ENCODE measurements at places on chromosomes 12 and 14.

GRCh38 chr14:36827861-36828260 is 166.2 kb downstream of the PAX9 start:
- no peak for DNase-seq

DNA sequence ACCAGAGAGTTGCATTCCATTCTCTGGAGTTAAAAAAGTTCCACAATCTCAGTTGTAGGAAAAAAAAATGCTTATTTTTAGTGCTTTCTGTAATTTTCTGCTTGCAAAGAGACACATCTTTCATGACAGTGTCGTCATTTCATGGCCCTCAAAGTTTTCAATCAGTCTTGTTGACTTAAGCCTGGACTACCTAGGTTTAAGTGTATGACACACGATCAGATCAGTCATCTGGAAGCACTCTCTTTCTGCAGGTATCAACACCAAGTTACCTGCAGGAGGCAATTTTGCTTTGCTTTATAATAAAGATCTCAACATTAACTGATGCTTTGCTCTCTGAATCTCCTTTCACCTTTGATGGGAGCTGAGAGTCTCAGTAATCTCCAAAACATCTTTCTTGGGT is 251.6 kb downstream of the BCAT1 start:
- DNase-seq, result no peak

DNA sequence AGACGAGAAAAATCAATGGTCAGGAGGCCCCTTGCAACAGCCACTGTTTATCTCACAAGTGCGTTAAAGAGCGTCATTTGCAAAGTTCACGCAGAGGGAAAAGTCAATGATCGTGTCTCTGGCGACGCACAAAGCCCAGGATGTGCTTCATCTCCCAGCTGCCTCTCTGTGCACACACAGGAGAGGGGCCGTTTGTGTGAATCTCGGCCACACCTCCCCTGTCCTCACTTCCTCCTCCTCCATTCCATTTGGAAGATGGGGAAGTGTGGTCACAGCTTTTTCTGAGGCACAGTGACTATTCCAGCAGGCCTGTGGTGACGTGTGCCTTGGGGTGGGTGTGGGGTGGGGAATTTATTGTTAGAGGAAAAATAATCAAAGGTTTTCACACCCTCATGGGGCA is 90.4 kb downstream of the RBM19 start:
- DNase-seq, result no peak

GRCh38 chr14:41449066-41449465 is 157.6 kb upstream of the LRFN5 start:
- no peak for DNase-seq

DNA sequence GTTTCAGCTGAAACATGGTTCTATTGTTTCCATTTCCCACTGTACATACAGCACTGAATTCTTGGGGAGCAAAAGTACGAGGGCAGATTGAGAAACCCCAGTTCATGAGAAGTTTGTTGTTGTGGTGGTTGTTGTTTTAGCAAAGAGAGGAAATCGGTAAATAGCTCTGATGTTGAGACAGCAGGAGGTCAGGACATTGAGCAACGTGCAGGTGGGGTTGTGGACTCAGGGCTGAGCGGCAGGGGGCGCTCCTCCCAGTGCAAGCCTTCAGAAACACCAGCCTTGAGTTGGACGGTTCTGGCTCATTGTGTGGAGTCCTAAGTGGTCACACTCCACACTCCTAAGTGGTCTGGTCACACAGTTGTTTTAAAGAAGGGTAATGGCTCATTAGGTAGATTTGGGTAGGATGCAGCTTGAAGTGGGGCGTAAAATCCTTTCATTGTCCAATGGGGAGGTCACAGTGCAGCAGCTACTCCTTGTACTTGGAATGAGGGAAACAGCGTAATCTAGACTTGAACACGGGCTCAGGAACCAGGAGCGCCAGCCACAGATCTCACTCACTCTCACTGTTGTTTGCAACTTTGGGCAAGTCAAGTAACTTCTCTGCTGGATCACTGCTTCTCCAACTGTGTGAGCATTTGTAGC is 14.5 kb upstream of the PWP1 start:
- DNase-seq, result no peak

GRCh38 chr12:19185262-19185929 is 55.9 kb downstream of the PLEKHA5 start:
- no peak for DNase-seq

- no peak for DNase-seq
These were observed 18.0 kb downstream of the PHLDA1 start for GRCh38 chr12:76013603-76014002.

- DNase-seq, result no peak
These were observed 1019.5 kb downstream of the SLC6A15 start for GRCh38 chr12:83893101-83893500.

GRCh38 chr12:29239336-29239735 is 90.3 kb downstream of the FAR2 start:
- no peak for DNase-seq

GRCh38 chr12:1593174-1594005 is 991 bp downstream of the FBXL14 start:
- DNase-seq, result no peak

DNA sequence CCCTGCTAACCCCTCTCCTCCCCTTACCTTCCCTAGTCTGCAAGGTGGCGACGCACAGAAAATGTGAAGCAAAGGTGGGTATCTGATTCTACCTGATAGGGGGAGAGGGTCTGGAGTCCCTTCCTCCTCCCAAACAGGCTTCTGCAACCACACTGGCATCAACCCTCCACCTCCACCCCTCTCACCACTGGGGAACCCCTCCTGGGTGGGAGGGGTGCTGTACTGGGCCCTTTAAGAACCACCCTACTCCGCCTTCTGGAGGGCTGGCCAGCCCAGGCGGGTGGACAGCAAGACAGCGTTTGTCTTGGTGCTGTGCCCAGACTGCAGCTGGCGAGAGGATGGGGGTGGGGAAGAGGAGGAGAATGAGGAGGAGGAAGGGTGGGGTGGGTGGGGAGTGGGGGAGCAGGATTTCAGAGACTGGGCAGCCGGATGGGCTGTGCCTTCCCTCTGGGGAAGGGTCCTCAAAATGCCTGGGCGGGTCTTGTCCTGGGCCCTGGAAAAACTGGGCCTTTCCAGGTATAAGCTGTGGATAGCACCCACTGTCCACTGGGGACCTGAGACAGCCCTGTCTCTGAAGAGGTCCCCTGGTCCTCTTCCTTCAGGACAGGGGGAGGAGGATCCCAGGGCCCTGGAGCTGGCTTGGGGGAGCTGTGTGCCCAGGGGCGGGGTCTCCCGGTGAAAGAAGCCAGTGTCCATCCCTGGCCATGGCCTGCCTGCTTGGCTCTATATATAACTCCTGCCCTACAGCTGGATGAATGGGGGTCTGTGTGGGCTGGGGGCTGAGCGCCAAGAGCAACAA is 2.8 kb downstream of the TNS2 start:
- DNase-seq, result no peak

DNA sequence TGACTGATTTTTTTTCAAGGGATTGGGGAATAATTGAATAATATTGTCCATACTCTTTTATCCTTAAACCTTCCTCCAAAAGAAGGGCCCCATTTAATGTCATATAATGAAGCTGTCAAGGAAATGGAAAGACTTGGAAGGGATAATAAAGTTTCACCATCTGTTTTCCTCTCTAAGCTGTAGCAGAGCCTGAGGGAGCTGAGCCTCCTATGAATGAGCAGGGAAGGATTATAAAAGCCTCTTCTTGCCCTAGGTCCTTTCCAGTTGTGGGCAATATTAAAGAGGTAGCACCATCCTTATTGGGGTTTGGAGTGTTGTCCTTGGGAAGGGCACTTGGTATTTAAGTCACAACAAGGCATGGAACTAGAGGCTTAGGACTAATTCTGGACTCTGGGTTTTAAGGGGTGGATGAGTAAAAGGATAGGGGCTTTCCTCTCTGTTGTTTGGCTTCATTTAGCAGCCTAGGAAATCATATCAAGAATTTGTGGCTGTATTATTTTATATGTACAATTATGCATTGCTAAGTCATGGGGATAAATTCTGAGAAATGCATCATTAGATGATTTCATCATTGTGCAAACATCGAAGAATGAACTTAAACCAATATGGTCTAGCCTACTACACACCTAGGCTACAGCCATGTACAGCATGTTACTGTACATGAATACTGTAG is 408.5 kb upstream of the DCN start:
- DNase-seq, result no peak

DNA sequence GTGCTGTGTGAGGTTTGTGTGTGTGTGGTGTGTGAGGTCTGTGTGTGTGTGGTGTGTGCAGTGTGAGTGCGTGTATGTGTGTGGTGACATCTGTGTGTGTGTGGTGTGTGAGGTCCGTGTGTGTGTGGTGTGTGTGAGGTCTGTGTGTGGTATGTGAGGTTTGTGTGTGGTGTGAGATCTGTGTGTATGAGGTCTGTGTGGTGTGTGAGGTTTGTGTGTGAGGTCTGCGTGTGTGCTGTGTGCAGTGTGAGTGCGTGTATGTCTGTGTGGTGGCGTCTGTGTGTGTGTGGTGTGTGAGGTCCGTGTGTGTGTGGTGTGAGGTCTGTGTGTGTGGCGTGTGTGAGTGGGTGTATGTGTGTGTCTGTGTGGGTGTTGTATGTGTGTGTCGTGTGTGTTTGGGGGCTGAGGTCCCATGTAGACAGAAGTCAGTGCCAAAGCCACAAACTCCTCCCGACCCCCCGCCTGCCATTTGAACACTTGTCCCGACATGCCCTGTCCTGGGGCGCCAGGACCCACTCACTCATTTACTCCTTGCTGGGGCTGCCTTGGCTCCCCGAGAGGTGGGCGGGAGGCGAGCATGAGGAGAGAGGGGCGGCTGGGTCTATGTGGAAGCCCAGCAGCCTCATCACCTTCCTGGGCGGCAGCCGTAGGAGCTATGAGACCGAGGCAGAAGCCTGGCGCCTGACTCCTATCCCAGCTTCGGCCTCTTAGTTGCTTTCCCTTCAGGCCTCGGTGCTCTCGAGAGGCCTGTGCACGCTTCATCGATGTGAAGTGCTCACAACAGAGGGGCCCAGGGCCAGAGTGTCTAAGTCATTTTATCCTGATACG is 20.5 kb downstream of the RILPL1 start:
- no peak for DNase-seq

DNA sequence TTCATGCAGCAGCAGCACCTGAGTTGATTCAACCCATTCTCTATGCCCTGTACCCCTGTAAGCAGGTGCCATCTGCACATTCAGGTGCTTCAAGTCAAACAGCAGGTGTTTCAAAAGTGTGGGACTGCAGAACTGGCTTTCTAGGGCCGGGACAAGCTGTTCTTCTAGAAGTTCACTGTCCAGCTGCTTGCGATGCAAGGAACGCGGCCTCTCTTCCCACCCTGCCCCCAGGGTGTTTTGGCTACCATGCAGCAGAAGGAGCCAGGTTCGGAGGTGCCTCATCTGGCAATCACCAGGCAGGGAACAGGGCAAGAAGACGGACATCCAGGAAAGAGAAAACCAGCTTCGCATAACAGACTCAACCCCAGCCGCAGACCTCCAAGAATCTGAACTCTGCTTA is 35.2 kb downstream of the TMEM132D start:
- no peak for DNase-seq

GRCh38 chr12:122159882-122160281 is 14.1 kb downstream of the IL31 start:
- no peak for DNase-seq

- no peak for DNase-seq
These were observed 1.4 kb downstream of the FOXA1 start for GRCh38 chr14:37593511-37594237.

- DNase-seq, result no peak
These were observed 1023.0 kb upstream of the ATXN7L3B start for GRCh38 chr12:73514672-73515071.

- DNase-seq, result no peak
These were observed 501.1 kb downstream of the NAV3 start for GRCh38 chr12:78331753-78332152.

DNA sequence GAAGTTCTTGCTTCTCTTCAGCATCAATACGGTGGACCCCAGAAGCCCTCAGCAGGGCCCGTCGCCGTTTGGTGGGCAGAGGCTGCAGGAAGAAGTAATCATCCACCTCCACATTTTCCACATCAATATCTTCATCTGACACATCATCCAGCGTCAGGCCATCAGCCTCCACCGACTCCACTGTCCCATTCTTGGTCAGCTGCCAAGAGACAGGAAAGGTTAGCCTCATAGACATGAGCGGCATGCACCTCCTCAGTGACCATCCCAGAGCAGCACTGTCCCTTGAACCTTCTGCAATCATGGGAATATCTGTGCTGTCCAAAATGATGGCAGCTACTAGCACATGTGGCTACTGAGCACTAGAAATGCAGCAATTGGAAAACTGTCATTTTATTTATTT is 15.6 kb downstream of the CSRNP2 start:
- DNase-seq, result no peak

GRCh38 chr12:47249719-47250357 is 170.1 kb upstream of the AMIGO2 start:
- DNase-seq, result no peak

- DNase-seq, result no peak
These were observed 82.6 kb downstream of the TAOK3 start for GRCh38 chr12:118290130-118290529.

DNA sequence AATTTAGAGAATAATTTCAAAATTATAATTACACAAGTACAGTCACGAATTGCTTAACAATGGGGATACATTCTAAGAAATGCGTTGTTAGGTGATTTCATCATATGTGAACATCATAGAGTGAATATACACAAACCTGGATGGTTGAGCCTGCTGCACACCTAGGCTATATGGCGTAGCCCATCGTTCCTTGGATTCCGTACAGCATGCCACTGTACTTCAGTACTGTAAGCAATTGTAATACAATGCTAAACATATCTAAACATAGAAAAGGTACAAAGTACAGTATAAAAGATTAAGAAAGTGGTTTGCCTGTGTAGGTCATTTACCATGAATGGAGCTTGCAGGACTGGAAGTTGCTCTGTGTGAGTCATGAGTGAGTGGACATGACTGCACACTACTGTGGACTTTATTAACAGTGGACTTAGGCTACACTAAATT is 286.2 kb downstream of the CACNA1C start:
- no peak for DNase-seq

DNA sequence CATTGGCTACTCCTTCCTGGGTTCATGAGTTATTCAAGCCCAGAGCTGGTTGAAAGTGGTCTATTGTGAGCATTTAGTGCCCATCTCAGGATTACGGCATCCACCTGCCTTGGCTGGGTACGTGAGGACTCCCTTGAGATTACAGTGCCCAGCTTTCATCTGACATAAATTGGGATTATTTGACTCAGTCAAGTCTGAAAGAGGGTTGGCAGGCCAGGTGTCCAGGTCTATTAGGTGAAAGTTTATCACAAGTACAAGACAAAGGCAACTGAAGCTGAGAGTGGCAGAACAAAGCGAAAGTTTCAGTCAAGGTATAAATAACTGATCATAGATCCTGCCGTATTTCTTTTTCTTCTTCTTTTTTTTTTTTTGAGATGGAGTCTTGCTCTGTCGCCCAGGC is 84.6 kb upstream of the ATF7IP start:
- no peak for DNase-seq

DNA sequence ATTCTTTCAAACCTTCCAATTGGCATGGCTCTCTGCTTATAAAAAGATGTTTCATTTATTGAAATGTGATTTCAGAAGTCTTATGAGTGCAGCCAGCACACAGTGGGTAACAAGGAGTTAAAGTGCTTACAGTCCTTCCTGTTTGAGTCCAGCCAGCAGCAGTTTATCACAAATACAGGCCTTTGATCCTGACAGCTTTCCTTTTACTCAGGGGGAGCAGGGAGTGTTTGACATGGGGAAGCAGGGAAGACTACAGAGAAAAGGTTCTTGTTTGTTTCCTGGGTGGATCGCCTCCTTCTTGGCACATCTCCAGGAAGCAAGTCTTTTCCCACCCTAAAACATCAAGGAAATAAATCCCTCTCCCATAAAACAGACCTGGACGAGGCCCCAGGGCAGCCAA is 216.1 kb downstream of the MSRB3 start:
- no peak for DNase-seq

- no peak for DNase-seq
These were observed 19.2 kb downstream of the SLC7A8 start for GRCh38 chr14:23164250-23164649.

GRCh38 chr12:91978143-91978542 is 167.5 kb downstream of the BTG1 start:
- DNase-seq, result no peak

Measured in HFF-Myc (cell line).